ENCODE measurements at places on chromosomes 7 and 10.

DNA sequence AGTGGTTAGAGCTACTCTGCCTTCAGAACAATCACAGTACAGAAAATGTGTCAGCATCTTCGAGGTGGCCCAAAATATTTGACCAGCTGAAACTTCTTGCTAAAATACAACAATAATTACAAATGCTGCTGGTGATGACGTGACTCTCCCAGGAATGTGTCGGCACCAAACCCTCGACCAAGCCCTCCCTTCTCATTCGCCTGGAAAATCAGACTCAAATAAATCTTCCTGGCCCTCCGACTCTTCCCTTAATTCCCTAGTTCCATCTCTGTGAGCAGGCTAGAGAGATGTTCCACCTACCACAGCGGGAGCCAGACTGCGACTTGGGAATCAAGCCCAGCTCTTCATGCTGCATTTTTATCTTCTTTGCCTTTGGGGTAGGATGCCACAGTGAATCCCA lies 4.1 kb downstream of the PRSS2 start:
- no peak for DNase-seq

DNA sequence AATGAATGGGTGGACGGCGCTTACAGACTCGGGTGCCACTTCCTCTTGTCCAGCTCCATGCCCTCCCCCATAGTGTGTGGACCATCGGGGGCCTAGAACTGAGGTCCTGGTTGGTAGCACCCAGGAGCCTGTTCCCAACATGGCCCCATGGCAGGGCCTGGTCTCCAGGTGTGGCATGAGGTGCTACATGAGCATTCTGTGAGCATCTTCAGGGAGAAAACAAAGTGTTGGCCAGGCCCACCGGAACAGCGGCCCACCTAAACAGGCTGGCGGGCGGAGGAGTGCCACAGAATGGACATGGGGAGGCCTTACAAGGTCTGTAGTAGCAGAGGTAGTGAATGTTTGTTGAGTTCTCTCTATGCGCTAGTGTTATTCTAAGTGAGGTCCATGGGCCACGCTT lies 76.9 kb downstream of the PARP12 start:
- no peak for DNase-seq

DNA sequence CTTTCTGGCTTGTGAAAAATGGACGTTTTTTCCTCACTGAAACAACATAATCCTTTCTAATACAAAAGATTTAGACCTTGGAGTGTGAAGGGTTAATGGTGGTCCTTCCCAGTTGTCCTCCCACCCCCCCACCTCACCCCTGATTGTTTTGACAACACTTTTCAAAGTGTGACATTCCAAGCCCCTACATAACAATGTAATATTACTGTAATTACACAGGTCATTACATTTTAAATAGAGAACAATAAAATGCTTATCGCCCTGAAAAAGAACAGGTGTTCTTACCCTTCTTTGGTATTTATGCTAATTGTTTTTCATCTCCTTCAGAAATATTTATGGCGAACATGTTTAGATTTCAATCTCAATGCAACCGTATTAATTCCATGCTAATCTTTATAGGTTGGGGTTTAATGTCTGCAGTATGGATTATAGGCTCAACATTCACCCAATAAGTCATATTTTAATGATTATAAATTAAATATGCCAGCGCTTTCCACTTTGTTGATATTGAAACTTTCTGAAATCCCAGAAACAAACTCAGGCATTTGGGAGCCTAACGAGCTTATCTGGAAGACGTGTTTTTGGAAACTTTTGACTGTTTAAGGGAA lies 5.0 kb downstream of the TCF7L2 start:
- DNase-seq: no peak

- DNase-seq: peak; percentile 41
Observed at GRCh38 chr7:83162402-83163256, at the start of gene PCLO. TSS of gene PCLO (minus strand) at chr7:83162884. CDS start at chr7:83162592, 292 bp downstream.

DNA sequence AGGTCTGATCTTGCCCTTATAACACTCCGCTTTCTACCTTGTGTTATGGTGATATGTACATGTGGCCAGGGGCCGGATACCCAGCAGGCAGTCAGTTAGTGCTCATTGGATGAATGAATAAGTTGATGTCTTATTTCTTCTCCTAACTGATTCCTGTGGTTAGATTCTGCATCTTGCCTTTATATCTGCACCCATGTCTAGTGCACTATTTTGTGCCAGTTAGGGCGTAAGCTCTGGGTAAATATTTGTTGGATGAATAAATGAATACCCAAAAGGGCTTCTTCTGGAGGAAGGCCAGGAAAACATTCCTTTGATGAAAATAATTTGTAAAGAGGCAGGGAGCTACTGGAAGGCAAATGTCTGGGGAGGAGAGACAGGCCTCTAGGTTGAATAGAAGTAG lies 148.2 kb downstream of the CHN2 start:
- DNase-seq: no peak
